ENCODE measurements at places on chromosomes 7 and 10.

- DNase-seq, result no peak
These were observed 338.3 kb downstream of the KCNMA1 start for GRCh38 chr10:77299320-77299719.

DNA sequence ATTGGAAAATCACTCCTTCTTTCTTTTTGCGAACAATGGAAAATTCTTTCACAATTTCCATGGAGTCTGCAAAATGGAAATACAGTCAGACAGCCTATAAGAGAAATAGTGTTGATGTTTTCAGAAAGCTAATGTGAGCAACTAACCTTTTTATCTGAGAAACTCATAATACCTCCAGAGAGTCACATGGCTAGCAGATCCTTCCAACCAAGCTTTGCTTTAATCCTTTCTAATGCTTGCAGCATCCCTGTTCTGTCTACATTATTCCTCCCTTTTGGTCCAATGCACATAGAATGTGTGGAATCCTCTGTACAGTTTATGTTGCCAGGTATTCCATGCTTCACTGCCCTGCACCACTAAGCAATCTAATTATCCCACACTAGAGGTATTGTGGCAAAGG lies 717.5 kb upstream of the LRRN3 start:
- DNase-seq, result no peak

GRCh38 chr10:108425283-108425964 lies 1260.9 kb upstream of the SORCS1 start:
- no peak for DNase-seq

DNA sequence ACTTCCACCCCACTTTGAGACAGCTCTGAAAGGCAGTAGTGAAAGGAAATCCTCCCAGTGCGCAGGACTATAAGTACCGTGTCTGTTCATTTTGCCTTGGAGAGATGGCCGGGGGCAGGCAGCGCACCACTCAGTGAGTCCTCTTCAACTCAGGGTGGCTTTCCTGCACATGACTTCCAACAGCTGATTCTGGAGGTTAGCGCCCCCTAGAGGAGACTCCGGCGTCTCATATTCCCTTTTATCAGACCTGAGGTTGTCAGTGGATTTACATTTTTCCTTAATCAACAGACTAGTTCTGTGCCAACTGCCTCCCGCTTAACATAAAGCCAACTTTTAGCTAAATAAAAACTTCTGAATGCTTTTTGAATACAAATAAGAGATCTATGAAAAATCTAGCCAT lies 101.0 kb downstream of the HERPUD2 start:
- DNase-seq, result peak; percentile 46

- peak; percentile 44 for DNase-seq
These were observed 186.8 kb downstream of the USP6NL start for GRCh38 chr10:11424456-11425295.

- DNase-seq, result no peak
These were observed 35.8 kb upstream of the GNAI1 start for GRCh38 chr7:80098795-80099194.

DNA sequence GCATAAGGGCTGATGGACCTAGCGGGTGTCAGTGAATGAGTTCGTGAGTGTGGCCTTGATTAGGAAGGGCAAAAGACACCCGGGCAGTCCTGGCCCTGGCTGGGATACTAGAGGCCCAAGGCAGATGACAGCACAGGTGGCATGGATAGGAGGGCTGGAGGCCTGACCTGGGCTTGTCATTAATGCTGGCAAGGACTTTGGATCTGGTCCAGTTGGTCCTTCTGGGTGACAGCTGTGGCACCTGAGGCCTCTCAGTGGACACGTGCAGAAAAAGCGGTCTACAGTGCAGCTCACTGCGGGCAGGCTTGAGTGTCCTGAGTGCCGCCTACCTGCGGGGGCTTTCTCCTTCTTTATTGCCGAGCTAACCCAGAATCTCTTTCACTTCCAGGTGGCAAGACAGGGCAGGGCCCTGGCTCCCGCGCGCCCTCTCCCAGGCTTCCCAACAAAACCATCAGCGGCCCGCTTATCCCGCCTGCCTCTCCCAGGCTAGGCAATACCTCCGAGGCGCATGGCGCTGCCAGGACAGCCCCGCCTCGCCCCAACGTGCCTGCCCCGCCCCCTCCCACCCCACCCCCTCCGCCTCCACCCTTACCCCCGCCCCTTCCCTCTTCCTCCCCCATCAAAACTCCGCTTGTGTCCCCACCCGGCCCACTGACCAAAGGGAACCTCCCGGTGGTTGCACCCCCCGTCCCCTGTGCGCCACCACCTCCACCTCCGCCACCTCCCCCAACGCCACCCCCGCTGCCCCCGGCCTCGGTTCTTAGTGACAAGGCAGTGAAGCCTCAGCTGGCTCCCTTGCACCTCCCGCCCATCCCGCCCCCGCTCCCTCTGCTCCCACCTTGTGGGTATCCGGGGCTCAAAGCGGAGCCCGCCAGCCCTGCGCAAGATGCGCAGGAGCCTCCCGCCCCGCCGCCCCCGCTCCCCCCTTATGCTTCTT lies 77.4 kb downstream of the WIPF3 start:
- no peak for DNase-seq

All from liver (tissue), 10 donors.